ENCODE measurements at places on chromosomes 3 and 15. TPM values are rescaled to one million over a fixed set of nuclear protein-coding genes. Genes with fewer than 3 reads are reported as not detected.

DNA sequence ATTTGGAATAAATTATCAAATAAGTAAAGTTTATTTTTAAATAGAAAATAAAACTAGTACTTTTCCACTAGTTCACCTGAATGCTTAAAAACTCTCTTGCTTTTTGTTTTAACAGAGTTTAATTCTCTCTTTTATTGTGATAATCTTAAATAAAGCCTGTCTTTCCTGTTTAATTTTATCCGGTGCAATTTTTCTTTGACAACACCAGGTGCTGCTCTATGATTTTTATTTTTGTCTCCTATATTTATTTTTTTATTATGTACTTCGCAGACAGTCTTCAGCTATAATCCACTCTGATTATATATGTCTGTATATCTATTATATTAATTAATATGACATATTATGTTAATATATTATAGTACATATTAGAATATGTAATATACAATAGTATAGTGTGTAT, 1293.0 kb upstream of the EPHA6 start:
- no peak for DNase-seq

The GPR87 gene
- total RNA-seq: not detected

DNA sequence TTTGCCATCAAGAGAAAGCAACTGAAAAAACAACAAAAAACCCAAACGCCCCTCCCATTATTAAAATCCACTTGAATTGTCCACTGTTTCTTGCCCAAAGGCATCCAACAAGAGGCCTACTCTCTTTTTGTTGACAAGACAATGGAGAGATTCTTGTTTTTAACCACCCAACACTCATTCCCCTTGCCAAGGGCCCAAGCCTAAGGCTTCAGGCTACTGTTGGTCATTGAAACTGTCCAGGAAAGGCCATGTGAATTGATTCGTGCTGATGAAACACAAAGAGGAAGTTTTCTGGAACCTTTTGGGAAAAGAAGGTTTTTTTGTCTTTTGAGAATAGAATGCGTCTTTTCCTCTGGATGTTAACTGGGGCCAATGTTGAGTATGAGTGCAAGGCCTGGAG, 157.4 kb upstream of the PFN2 start:
- peak; percentile 91 for DNase-seq

DNA sequence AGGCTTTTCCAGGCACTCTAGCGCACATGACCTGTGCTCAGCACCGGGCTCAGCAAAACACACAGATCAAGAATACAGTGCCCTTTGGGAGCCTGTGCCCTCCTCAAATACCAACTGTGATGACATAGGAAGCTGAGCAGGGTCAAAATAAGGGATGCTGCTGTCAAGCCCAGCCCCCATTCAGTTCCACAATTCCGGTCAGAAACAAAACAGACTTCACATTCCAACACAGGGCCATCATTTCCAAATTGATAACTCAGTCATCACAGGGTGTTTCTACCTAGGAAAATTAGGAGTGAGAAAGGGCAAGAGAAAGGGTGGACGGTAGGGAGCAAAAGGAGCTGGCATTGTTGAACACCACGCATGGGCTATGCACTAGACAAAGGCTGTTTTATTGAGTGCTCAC, 158.4 kb upstream of the CCDC54 start:
- peak; percentile 99 for DNase-seq

The SENP8 gene
- total RNA-seq: 2.1 TPM

- no peak for DNase-seq
Observed at GRCh38 chr3:13507570-13508339, 27.6 kb downstream of the HDAC11 start.

- DNase-seq: peak; percentile 85
Observed at GRCh38 chr15:63348392-63348791, 33.3 kb downstream of the CA12 start.

GRCh38 chr3:128684986-128685726, 34.5 kb upstream of the RPN1 start:
- DNase-seq: no peak

- no peak for DNase-seq
Observed at GRCh38 chr15:52415628-52416027, 113.1 kb downstream of the MYO5A start.

GRCh38 chr15:90184119-90184785, 16.9 kb upstream of the SEMA4B start:
- DNase-seq: peak; percentile 49

DNA sequence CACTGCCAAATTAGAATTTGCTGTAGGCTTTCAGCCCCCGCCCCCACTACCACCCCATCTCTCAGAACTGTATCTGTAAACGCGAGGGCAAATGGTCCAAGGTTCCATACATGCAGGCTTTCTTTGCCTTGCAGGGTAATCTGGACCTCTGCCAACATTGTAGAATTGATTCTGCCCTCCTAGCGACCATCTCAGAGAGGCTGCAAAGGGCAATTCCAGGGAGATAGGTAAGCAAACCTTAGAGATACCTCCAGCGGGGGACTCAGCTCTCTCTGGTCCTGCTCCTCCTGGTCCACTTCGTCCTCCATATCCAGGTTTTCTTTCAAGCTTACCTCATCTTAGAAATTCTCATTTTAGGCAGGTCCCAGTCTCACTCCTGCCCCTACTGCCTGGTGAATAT, 64.4 kb downstream of the SLMAP start:
- no peak for DNase-seq

The HESX1 gene
- 0.53 TPM for total RNA-seq

GRCh38 chr3:47581835-47582234, 3.2 kb upstream of the CSPG5 start:
- no peak for DNase-seq

GRCh38 chr3:188854772-188855149, 317.0 kb upstream of the TPRG1 start:
- DNase-seq: no peak

DNA sequence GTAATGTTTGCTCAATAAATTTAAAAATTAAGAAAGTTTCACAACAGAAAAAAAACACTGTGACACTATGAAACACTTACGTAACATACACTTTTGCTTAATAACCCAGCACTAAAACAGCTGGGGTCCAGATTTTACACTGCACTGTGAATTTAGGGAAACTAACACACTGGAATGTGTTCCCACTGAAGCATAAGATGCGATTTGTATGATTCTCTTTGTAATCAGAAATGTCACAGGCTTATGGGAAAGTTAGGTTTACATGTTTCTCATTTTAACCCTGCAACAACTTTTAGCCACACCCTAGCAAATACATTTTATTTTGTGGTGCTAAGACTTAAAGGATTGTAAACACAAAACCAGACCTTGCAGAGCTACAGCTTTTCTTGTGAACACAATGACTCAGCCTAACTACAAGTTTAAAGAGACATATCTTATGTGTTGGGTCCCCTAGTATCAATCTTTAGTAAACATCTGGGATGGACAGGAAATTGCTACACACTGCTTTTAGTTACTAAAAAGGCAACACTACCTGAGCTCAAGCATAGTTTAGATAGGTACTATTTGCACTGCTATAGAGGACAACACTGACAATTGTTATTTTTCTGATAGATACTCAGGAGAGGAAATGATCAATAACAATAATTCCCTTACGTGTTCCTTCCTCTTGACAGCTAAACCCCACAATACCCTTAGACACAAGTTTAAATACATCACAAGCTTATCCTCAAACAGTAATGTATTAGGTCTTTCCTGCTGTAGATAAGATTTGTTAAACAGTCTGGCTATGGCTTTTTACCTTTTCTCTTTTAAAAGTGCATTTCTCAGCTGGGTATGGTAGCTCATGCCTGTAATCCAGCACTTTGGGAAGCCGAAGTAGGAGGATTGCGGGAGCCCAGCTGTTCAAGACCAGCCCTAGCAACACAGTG, 3.8 kb downstream of the PLD1 start:
- DNase-seq: no peak

The DUOX2 gene
- total RNA-seq: 0.03 TPM

GRCh38 chr3:186286114-186286513, 75.9 kb downstream of the DGKG start:
- DNase-seq: no peak

DNA sequence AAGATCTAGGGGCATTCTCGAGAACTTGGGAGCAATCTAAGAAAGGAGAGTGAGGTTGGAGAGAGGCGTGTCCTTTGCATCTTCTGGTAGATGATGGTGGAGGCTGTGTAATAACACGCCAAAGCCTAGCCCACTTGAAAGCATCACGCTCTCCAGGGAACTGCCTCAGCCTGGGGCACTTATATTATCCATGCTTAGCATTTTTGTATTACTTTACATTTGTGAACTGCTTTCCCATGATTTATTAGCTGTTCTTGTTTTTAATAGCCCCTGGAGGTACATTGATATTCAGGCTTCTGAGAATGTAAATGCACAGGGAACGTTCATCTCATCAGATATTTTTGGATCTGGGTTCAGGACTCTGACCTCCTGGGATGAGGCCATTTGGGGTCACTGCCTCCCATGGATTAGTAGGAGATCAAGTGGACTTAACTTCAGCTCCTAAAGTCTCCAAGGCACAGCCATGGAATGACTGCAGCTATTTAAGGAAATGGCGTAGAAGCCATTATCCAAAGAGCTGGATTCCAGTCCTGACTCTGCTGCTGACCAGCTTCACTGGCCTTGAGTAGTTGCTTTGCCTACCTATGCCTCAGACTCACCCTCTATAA, 124.9 kb downstream of the LPP start:
- no peak for DNase-seq

- no peak for DNase-seq
Observed at GRCh38 chr3:197404754-197405153, 106.3 kb upstream of the DLG1 start.

DNA sequence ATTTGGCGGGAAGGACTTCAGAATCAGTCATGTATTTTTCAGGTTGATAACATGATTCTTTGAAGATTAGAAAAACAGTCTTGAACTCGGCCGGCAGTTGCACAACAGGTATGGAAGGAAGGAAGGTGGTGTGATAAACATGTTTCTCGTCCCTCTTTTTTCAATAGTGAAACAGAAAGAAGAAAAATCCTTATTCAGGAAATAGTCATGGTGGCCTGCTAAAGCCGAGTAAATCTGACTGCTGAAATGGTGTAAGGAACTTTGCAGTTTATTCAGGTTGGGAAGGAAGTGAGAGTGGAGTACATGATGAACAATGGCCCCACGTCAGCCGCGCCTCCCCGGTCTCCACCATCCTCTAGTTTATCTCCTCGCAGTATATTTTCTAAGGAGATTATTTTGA, 6.7 kb downstream of the RASGRP1 start:
- no peak for DNase-seq

The MYO5C gene
- total RNA-seq: 0.11 TPM

DNA sequence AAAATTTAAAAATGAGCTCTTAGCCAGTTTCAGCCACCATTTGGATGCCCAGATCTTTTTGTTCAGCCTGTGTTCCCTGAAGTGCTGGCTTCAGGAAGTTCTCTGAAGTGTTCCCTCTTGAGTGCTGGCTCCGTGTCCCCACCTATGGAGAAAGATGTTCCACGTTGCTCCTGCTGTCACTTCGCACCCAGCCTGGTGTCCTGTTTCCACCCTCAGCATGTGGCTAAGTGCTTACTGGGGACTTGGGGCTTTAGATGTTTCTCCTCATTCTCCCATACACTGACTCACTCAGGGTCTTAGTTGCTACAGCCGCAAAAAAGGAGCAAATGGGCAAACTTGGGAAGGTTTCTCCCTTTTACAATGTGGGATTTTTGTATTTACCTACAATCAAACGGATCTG, 16.6 kb downstream of the CHCHD6 start:
- DNase-seq: no peak

DNA sequence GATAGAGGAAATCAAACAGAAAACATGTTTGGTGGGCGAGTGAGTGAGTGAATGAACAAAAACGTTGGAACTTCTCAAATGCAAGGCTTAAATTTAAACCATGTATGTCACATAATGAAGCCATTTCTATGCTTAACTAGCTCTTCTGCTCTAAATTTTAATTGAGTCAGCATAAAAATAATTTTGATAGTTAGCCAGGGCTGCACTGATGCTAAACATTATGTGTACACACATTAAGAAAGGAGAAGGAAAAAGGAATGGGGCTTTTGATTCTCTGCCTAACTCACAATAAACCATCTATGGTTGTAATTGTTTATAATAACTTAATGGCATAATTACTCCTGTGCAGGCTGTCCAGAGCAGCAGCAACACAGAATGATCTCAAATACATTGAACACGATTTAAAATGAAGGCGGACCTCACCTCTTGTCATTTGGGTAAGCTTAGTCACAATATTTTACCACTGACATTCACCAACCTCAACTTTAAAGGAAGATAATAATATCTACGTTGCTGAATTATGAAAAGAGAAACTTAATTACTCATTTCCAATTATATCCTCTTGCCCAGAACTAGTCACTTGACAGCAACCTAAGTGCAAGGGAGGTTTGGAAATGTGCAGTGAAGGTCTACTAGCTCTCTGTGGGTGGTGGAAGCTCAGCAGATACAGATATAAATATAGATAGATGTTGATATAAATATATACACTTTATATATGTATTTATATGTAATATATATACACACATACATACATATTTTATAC, 318.4 kb upstream of the TRIM42 start:
- DNase-seq: no peak

- no peak for DNase-seq
Observed at GRCh38 chr3:133893683-133894352, 1.9 kb downstream of the RAB6B start.

The TGM5 gene
- 0.21 TPM for total RNA-seq

The CCR2 gene
- not detected for total RNA-seq

- no peak for DNase-seq
Observed at GRCh38 chr3:41044523-41044922, 154.8 kb upstream of the CTNNB1 start.
